ENCODE measurements at places on chromosomes 1 and 21. TPM values are rescaled to one million over a fixed set of nuclear protein-coding genes. Genes with fewer than 3 reads are reported as not detected.

SPAG17 gene
- total RNA-seq: 0.52 TPM

TSPEAR gene
- not detected for total RNA-seq

GRIK3 gene
- 0.52 TPM for total RNA-seq

BTBD19 gene
- 5.7 TPM for total RNA-seq

OR2L3 gene
- total RNA-seq: not detected

NFASC gene
- total RNA-seq: 1.6 TPM

CD2 gene
- total RNA-seq: under 0.01 TPM

LCE3D gene
- not detected for total RNA-seq

CYP4A22 gene
- total RNA-seq: not detected

NPPB gene
- total RNA-seq: 1.0 TPM

NTRK1 gene
- total RNA-seq: 0.52 TPM

IL19 gene
- total RNA-seq: not detected

LCE6A gene
- not detected for total RNA-seq
